CD4-positive, alpha-beta T cell treated with Interleukin-4 for 4 hours (primary cell): ENCODE measurements at places on chromosomes 1 and 21.
A peak's percentile ranks its signal among the peaks of the same experiment; 100 is the strongest.

- no peak for DNase-seq
These were observed 4.0 kb downstream of the PBX1 start for GRCh38 chr1:164562947-164563520.

- DNase-seq: no peak
These were observed 126.8 kb upstream of the COL6A1 start for GRCh38 chr21:45854690-45855247.

GRCh38 chr1:24864370-24864777 lies 65.7 kb downstream of the RUNX3 start:
- DNase-seq: no peak

- DNase-seq: peak; percentile 72
These were observed 18.1 kb downstream of the GPR157 start for GRCh38 chr1:9110669-9111356.

DNA sequence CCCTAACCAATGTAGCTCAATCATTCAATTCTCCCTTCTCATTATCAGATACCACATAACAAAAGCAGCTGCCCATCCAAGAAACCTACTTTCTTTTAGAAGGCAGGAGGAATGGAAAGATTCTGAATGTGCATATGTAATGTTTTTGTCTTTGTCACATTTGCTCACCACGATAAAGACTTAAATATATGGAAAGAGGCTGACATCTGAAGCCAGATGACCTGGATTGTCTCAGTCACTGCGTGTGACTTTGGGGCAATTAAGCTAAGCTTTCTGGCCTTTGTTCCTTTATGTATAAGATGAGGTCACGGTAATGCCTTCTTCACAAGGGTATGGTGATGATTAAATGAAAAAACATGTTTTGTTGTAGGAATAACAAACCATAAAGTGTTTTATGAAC lies 42.6 kb downstream of the LRRC52 start:
- DNase-seq: no peak

- DNase-seq: no peak
These were observed 150.8 kb downstream of the ETS2 start for GRCh38 chr21:38956521-38956855.

GRCh38 chr1:30976143-30976542 lies 67.6 kb upstream of the SDC3 start:
- no peak for DNase-seq

- no peak for DNase-seq
These were observed 72.0 kb downstream of the UMODL1 start for GRCh38 chr21:42143111-42143510.

DNA sequence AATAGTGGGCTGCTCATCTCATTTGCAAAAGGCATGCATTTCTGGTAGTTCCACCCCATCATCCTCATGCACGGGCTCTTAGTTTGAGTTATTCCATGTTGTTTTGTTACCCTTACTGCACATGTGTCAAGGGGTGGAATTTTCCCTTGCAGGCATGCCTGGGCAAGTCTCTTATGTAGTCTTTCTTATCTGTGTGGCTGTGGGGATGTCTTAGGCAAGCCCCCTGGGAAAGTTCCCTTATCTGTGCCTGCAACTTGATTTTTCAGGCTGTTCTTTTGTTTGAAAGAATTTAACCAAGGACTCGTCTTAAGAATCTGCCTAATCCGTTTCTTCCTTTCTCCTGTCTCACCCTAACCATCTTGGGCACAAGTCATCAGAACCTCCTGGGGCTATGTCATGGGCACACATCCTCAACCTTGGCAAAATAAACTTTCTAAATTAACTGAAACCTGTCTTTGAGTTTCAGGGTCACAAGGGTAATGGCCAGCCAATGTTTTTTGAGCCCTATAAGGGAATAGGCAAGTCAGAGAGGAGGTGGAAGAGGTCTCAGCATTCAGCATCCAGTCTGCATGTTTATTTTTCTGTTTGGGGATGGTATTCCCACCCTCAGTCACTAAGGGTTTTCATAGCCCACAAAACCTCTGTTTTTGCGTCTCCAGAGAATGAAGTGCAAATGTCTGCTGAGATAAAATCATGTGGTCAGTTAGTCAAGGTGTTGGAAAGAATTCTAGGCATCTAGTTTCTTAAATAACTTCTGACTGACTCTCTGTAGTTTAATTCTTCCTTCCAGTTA lies 579.7 kb downstream of the PLA2G4A start:
- no peak for DNase-seq

- no peak for DNase-seq
These were observed 65.9 kb downstream of the CLIC6 start for GRCh38 chr21:34734696-34735095.

DNA sequence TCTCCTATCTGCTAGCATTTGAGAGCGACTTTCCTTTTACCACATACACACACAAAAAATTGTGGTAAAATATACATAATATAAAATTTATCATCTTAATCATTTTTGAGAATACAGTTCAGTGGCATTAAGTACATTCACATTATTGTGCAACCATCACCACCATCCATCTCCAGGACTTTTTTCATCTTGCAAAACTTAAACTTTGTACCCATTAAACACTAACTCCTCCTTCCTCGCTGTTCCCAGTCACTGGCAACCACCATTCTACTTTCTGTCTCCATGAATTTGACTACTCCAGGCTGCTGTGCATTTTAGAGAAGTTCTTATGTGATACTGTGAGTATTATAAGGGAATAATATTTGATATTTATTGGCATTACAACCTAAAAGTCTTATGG lies 181.3 kb downstream of the C1orf21 start:
- DNase-seq: no peak

GRCh38 chr21:29025328-29025713 lies 853 bp downstream of the USP16 start:
- peak; percentile 28 for DNase-seq

- peak; percentile 32 for DNase-seq
These were observed 38.2 kb upstream of the WASF2 start for GRCh38 chr1:27527890-27528817.

- DNase-seq: no peak
These were observed 678.7 kb downstream of the MATN1 start for GRCh38 chr1:30044656-30045144.

DNA sequence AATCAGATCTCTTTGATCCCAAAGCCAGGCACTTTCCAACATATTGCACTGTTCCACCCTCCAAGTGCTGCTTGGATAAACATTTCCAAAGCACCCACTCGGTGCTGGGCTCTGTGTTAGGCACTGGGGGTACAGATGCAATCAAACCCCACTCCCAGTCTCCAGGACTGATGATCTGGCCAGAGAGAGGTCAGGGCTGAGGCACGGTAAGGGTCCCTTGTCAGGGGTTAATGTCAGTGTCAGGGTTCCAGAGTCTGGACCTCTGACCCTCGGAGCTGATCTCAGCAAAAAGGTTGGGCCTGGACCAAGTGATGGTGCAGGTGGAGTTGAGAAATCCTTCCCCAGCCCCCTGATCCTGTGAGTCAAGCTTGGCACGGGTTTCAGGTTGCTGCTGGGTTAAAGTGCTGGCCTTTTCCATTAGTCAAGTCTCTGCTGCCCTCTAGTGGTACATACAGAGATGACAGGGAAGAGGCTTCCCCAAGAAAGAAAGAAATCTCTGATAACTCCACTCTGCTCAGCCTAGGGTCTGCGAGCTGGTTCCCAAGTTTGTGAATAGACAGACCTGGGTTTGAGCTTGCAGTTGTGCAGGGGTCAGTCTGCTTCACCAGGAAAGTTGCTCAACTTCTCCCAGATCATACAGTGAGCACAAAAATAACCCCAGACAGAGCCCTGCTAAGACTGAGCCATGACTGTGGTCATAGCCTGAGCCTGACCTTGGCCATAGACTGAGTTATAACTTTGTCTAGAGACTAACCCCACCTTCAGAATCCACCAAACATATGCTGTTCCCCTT lies 74.6 kb downstream of the DMRTA2 start:
- DNase-seq: peak; percentile 67
